ENCODE measurements at places on chromosomes 4 and X. TPM values are rescaled to one million over a fixed set of nuclear protein-coding genes. Genes with fewer than 3 reads are reported as not detected.

SORCS2 gene
- polyA plus RNA-seq: not detected

DNA sequence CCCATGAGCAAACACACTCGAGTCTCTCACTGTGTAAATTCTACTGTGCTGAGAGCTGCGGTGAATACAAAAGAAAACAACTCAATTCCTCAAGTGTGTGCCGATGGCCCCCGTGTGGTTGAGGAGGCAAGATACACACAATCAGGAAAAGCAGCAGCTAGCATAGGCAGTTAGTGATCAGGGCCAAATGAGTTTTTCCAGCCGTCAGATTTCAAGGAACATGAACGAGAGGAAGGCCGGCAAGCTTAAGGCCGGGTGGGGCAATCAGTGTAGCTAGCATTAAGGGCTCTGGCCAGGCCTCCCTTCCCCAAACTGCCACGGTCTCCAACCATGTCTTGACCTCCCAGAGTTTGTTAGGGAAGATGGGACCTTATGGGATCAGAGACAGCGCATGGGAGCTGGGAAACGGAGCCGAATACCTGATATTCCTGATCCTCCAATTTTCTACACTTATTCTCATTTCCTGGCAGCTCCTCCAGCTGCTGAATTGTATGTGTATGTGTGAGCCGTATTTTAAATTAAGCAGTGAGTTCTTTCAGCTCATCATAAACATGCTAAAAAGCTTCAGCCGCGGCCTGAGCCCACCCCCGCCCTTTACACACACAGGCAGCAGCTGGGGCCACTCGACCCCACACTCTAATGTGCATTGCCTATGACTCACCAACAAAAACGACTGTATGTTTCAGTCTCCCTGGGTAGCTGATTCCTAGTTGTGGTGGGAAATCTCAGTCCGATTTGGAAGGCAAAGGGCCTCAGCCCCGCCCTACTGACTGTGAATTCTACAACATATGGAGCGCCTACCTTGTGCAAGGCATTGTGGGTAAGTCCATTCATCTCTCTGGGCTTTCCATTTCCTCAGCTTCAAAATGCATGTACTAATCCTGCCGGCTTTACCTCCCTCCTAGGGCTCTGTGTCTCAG is 59.9 kb downstream of the RTL9 start:
- DNase-seq: no peak

DNA sequence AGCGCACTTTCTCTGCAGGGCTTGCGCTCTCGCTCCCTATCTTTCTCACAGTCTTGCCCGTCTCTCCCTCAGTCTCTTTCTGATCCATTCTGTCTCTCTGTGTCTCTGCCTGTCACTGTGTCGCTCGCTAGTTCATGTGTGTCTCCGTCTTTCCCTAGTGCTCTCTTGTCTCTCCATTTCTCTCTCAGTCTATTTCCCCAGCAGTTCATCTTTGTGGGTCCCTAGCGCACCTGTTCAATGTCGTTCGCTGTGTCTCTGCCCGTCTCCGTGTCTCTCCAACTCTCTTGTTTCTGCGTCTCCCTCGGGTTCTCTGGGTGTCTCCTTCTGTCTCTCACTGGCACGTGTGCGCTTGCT is 1.5 kb downstream of the GPR101 start:
- no peak for DNase-seq

P2RY10 gene
- polyA plus RNA-seq: 52.7 TPM

DNA sequence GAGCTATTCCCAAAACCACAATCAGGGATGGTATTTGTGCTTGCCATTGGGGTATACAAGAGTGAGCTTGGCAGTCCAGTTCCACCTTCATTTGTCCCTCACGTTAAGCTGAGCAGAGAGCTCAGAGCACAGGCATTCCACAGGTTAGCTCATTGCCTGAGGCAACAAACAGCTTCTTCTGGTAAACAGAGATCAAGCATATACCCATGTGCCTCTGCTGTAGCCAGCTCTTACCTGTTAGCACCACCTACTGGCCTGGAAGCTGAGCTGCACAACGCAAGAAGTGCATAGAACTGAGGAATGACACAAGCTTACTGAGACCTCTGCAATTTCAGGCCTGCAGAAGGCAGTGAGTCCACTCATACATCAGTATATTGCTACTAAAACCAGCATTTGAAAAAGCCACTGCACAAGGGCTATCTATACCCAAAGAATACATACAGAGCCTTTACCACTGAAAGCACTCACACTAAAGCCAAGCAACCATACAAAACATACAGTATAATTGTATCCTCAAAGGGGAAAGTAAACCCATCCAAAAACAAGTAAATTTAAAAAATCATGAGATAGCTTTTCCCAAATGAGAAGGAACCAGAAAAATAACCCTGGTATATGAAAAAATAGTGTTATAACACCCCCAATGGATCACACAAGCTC is 258.3 kb upstream of the GABRA2 start:
- no peak for DNase-seq

SLC25A53 gene
- 5.6 TPM for polyA plus RNA-seq

ZAR1 gene
- polyA plus RNA-seq: not detected

GPRASP1 gene
- polyA plus RNA-seq: 9.6 TPM
